Tibial artery (tissue), 4 donors: ENCODE measurements at places on chromosomes 6 and 20.

- DNase-seq, result no peak
Measured at GRCh38 chr20:8260837-8261251, 128.8 kb downstream of the PLCB1 start.

DNA sequence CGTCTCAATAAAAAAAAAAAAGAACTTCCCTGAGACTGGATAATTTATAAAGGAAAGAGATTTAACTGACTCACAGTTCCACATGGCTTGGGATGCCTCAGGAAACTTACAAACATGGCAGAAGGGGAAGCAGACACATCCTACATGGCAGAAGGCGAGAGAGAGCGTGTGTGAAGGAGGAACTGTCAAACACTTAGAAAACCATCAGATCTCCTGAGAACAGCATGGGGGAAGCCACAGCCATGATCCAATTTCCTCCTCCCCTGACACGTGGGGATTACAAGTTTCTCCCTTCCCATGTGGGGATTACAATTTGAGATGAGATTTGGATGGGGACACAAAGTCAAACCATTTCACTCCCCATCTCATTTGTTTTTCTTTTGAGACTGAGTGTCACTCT, 46.6 kb upstream of the TFAP2C start:
- DNase-seq, result no peak

- peak; percentile 72 for DNase-seq
Measured at GRCh38 chr6:41371461-41371991, 36.1 kb downstream of the NCR2 start.

DNA sequence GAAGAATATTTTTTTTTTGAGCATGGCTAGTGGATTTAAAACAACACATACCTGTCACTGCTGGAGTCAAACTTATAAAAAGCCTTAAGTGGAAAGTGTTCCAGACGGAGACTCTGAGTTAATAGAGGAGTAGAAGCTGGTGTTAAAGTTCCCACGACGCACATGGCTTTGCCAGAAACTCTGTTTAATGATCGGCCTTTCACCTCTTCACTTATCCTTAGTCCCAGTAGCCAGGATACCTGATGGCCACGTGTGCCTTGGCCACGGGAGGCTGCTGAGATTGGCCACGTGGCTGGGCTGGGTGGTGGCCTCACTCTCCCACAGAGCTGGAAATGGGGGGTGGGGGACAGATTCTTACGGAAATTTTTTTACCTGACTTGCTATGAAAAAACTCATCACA, 333.1 kb downstream of the ZFAND3 start:
- no peak for DNase-seq

GRCh38 chr6:28943557-28944411, 20.0 kb upstream of the TRIM27 start:
- DNase-seq, result peak; percentile 87
